Fibroblast of skin of scalp (primary cell): ENCODE measurements at places on chromosomes 7 and 10.

- no peak for DNase-seq
These were observed 47.3 kb downstream of the CDCA7L start for GRCh38 chr7:21898265-21898930.

DNA sequence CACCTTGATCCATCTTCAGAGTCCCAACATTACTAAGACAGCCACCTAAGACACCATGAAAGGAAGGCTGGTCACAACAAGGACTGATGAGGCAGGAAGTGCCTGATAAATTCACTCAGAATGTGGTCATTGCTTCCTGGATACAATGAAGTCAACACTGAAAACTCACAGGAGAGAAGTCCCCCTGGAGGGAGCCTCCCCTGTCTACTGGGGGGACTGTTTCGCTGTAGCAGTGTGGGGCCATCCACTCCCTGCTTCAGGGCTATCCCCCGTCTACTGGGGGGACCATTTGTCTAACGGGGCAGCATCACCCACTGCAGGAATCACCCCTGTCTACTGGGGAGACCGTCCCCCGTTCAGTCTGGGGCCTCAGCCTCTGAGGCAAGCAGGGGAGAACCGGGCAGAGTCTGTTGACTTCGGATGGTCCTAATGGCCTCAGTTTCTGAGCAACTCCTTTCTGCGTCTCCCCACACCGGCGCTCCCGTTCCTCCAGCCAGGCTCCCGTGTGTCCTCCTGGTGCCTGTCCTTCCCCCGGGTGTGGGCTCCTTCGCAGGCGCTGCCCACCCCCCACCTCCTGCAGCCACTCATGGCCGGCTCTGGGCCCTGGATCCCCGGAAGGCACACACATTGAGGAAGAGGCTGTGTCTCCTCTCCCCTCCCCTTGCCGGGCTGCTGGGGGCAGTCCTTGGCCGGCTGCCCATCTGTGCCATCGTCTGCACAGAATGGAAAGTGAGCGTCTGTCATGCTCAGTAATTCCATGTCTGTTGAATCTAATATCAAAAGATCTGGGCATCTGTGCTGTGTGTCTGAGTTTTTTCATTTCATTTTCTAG lies 59.9 kb upstream of the DNAJB6 start:
- DNase-seq, result peak; percentile 54

DNA sequence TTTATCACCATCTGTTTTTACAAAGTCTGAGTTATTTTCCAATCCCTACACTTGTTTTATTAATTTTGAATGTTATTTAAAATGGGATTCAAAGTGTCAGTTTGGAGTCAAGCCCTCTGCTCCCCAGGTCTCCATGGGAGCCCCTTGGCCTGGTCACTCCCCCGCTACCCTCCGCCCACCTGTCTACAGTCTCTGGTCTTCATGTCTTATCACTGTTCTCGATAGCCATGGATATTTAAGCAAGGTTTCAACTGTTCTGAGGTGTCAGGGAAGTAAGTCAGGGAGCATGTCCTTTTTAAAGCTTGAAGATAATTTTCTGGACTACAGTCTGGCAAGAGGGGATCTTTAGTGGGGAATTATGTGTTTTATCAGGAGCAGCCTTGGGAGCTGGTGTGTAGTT lies 19.1 kb upstream of the HPS1 start:
- DNase-seq, result no peak

DNA sequence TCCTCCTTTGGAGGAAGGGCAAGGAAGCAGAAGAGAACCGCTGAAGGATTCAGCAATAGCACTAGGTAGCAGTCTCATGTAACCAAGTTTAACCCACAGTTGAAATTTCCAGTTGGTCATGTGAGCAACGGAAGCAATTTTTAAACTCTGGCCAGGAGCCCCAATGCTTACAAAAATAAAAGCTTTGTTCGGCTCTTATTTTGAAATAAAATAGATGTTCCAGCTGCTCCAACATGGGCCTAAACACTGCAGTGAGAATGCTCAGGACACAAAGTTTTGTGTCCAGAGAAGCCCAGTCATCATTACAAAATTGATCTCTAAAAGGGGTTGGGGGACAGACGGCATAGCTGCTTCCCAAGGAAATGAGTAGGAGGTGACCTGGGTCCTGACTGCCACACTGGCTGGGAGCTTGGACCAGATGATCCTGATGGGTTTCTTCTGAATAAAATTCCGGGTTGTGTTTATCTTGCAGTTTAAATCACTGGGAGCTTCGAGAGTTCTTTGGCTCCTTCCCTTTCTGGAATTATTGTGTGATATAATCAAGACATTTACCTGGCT lies 452 bp upstream of the TMEM140 start:
- DNase-seq, result no peak

GRCh38 chr7:84040355-84040754 lies 154.2 kb downstream of the SEMA3A start:
- no peak for DNase-seq

GRCh38 chr7:120856198-120856597 lies 1.7 kb downstream of the TSPAN12 start:
- no peak for DNase-seq

GRCh38 chr10:132175408-132175807 lies 11.3 kb upstream of the DPYSL4 start:
- no peak for DNase-seq

GRCh38 chr10:87927091-87927490 lies 63.7 kb downstream of the PTEN start:
- peak; percentile 43 for DNase-seq

GRCh38 chr7:64755865-64756264 lies 38.4 kb upstream of the ZNF138 start:
- no peak for DNase-seq

- DNase-seq, result no peak
These were observed 535.6 kb downstream of the CNTNAP2 start for GRCh38 chr7:146652176-146652575.

GRCh38 chr7:114922652-114923402 lies 933 bp downstream of the MDFIC start:
- peak; percentile 68 for DNase-seq

DNA sequence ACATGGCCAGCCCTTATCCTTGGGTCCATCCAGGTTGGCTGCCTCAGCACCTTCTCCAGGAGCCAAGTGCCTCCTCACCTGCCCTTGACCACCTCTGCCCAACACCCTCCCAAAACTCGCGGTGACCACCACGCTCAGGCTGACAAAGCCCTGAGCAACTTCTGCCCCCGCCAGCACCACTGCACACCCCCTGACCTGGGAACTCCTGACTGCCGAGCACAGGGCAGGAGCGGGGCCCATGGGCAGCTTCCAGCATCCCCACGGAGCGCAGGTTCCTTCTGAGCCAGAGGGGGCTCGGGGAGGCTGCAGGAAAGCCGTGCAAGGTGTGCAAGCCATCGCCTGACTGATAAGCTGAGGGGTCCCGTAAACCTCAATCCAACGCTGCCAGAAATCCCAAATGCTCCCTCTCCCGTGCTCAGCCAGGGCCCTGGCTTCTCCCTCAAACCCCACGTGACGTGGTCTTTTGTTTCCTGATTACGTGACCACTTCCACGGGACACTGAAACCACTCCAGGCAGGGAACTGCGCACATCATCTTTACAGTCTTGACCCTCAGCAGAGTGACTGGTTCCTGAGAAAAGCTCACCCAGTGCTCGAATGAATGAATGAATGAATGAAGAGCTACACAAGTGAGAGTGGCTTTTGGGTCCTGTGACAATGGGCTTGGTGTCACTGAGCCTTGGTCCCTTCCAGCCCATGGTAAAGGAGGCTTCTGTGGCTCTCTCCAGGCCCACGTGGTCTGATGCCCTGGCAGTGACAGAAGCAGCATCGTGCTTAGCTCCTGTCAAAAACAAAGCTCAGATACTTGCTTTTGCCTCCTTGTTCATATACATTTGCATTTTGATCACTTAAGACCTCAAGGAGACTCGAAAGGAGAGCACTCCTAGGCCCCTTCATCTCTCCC lies 249.8 kb upstream of the PPP2R2D start:
- no peak for DNase-seq

- no peak for DNase-seq
These were observed 76.0 kb downstream of the PLXDC2 start for GRCh38 chr10:19892270-19892669.

GRCh38 chr7:157432541-157432956 lies 95.7 kb downstream of the DNAJB6 start:
- peak; percentile 71 for DNase-seq

- no peak for DNase-seq
These were observed 28.1 kb upstream of the CREB3L2 start for GRCh38 chr7:138029941-138030340.

DNA sequence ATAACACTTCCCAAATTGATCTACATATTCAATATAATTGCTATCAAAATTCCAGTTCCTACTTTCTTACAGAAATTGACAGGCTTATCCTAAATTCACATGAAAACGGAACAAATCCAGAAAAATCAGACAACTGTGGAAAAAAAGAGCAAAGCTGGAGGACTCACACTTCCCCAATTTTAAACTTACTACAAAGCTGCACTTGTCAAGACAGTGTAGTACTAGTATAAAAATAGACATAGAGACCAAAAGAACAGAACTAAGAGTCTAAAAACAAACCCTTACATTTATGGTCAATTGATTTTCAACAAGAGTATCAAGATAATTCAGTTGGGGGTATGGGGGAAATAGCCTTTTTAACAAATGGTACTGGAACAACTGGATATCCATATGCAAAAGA lies 27.5 kb downstream of the LMBR1 start:
- no peak for DNase-seq

DNA sequence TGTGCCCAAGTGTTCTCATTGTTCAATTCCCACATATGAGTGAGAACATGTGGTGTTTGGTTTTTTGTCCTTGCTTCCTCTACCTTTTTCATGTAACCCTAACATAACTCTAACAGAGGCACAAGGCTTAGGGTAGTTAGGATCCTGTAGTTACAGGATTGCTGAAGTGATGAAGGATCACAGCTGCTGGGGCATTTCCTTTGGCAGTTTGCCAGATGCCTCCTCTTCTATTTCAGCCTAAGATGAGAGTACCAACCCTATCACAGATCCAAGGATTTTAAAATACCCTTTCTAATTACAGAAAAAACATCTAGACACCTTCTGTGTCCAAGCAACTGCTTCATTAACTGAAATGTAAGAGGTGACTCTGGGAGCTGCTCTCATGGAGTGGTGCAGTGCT lies 141.7 kb upstream of the COL1A2 start:
- DNase-seq, result no peak

GRCh38 chr7:55565681-55566080 lies 6.6 kb downstream of the VOPP1 start:
- DNase-seq, result no peak

GRCh38 chr7:99137411-99138180 lies 6.3 kb downstream of the SMURF1 start:
- DNase-seq, result peak; percentile 83

- DNase-seq, result no peak
These were observed 10.6 kb upstream of the OR2A2 start for GRCh38 chr7:144098776-144099175.
